ENCODE measurements at places on chromosomes 11 and 22.

DNA sequence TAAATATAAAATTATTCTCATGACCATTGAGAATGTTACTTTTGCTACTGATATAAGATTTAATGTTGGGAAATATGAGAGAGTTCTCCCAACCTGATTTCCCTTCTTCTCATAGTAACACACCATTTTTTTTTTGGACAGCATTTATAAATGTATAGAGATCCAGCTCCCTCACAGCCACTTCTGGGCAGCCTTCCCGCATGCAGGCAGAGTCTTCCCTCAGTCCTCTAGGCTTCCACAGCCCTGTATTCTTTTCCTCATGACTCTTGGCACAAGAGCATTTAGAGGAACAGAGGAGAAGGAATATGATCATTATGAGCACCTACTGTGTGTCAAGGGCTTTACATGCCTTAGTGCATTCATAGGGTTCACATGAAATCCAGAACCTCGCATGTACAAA is 9.0 kb downstream of the DTX4 start:
- no peak for DNase-seq

GRCh38 chr22:21693333-21693998 is 27.7 kb downstream of the PPIL2 start:
- no peak for DNase-seq

- DNase-seq: no peak
Measured at GRCh38 chr11:131713529-131714134, 343.2 kb downstream of the NTM start.

- no peak for DNase-seq
Measured at GRCh38 chr11:75715688-75716087, 1.9 kb upstream of the MOGAT2 start.

- no peak for DNase-seq
Measured at GRCh38 chr11:63448646-63449045, 42.3 kb downstream of the PLAAT5 start.
